ENCODE measurements at places on chromosomes 2 and 18.

DNA sequence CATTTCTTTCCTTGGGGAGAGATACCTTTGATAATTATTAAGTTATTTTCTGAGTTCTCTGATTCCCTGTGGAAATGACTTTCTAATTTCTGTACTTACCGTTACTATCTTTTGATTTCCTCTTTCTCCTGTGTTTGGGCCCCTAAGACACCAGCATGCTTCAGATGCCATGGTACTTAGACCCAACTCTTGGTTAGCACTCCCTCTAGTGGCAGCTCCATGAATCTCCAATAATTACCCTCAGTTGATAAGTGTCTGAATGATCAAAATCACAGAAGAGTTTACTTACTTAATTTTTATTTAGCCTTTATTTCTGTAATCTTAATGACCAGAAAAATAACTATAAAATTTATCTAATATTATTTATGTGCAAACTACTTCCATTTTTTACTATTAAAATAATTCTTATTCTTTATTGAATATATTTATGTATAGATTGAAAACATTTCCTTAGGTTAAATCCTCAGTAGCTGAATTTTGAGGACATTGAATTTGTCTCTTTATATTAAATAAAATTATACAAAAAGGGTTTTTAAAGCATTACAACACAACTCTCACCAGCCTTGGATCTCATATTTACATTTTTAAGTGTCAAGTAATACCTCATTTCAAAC, 300.4 kb downstream of the KCNS3 start:
- DNase-seq = peak; percentile 70

DNA sequence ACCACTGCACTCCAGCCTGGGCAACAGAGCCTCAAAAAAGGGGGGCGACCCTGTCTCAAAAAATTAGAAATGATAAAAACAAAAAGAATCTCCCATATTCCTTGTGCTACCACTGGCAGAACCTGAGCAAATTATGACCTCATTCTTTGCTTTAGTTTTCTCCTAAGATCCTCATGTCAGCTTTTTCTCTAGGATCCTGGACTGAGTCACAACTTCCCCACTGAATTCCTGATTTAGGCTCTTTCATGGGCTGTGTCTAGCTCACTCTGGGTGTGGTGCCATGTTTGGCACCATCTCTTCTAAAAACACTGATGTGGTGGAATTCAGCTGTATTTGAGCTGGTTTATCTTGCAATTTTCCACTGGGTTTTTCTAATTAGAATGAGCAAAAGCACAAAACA, 37.1 kb downstream of the EXOC6B start:
- no peak for DNase-seq

DNA sequence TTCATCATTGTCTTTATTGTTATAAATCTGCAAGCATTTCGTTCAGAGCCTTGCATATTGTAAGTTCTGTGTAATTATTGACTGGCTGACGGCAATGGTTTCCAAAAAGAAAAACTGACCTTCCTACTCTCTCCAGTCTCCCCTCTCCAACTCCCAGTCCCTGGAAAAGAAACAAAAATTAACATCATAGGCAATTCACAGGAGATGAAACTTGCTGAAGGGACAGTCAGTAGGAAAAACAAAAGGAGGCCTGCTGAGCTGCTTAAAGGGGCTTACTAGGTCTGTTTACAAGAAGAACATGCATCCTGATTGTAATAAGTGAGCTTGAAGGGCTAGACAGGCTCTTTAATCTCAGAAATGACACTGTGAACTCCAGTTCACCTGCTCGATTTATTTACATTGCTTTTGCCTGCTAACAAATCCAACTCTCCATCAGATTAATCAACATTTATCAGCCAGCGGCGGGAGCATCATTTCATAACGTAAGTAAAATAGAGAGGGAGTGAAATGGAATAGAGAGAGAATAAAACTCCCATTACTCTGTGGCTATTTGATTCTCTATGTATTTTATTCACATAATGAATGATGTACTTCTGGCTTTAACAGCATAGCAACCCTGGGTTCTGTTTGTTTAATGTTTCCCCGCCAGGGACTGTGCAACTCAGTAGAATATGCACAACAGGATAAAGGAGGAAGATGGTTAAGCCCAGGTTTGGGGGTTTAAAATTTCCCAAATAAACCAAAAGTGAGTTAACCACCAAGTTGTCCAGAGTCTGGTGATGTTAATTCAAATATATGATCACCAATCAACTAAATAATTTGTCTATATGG, 256.7 kb upstream of the SETBP1 start:
- peak; percentile 44 for DNase-seq

GRCh38 chr18:74334242-74334893, 18.7 kb downstream of the C18orf63 start:
- DNase-seq = no peak

DNA sequence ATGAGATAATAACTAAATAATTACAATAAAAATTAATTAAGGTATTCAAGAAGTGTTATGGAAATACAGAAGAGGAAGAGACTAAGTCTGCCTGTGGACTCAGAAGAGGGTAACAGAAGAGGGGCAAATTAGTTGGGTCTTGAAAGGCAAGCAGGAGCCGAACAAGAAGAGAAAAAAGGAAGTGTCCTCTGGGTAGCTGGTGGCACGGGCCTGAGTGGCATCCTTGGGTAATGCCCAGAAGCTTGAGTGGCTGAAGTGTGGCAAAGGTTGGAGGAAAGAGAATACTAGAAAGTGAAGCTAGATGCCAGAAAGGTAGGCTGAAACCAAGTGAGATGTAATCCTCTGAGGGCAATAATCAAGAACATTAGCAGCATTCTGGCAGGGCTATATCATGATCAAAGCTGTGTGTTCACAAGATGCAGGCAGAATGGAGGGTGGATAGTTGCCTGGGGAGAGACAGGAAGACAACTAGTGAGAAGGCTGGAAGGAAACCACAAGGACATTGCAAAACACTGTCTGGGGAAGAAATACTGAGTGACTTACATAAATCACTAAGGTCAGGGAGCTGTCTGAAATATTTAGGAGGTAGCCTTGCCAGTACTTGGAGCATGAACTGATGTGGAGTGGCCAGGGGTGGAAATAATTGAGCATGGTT, 16.2 kb downstream of the DOCK10 start:
- DNase-seq = no peak

DNA sequence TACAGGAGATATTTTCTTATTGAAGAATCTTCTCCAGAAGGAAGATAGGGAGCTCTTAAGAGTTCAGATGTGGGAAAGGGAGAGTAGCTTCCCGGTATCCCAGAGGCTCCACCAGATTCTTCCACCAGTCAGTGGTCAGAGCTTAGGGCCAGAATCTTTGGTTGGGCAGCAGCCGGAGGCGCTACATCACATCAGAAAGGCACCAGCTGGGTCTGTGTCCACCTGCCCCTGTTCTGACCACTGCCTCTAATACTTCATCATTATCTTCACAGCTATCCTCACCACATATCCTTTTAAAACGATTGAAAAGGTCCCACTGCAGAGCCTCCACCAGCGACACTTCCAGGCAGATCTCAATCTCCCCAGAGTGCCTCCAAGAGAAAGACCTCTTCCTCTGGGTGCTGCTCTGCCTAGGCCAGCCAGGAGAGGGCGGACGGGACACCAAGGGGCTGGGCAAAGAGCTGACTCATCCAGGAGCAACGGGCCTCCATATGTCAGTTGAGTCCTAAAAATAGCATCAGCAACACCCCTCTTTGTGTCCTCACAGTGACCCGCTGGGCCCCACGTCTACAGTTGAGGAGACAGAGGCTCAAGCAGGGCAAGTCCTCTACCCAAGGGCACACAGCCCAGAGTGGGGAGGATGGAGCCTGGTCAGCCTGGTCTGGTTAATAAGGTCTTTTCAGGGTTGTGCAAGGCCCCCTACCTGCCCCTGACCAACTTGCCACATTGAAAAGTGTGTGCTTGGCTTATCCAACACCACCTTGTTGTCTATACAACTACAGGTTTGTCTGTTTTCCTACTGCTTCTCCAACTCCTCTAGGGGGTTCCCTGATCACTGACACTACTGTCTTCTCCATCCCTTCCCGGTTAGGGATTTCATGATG, 81.2 kb downstream of the ADD2 start:
- DNase-seq = peak; percentile 80

GRCh38 chr2:12935222-12935621, 218.5 kb downstream of the TRIB2 start:
- DNase-seq = peak; percentile 4

- no peak for DNase-seq
These were observed 818.8 kb upstream of the GYPC start for GRCh38 chr2:125837128-125837527.

DNA sequence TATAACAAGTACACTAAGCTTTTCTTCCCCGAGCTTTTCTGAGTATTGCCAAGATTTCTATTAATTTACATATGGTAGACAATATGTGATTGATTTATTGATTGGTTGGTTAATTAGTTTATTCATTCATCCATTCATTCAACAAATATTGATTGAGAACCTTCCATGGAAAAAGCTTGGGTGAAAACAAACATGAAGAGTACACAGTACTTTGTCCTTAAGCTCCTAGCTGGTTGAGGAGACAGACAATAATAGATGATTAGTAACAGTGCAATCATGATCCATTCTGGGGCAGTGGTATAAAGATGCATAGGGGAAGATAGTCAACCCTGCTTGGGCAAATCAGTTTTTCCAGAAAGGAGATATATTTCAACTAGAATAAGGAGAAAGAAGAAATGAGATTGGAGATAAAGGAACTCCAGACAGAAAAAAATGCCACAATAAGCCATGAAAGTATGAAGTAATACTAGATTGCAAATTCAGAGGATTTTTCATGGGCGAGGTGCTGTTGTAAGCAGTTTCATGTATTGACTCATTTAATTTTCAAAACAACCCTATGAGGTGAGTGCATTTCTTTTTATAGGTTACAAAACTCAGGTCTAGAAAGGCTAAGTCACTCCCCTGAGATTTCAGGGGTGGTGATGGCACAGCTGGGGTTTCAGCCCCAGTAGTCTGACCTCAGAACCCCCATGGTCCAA, 129.5 kb downstream of the RND3 start:
- DNase-seq = no peak

DNA sequence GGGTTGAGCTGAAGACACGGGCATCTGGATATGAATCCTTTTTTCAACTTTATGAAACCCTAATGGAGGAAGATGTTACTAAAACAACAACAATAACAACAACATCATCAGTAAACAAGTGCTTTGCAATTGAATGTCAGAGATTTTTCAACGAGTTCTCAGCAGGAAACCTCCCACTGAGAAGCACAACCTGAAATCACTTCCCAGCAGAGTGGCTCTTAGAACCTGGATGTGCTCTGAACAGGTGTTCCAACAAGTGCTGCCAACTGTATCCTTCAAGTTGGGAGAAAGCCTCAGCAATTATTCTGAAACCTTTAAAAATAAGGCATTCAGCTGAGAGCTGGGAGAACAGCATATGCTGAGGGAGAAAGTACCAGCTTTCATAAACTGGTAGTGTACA, 1622.7 kb upstream of the CELF4 start:
- DNase-seq = peak; percentile 16

GRCh38 chr2:176096986-176097819, 2.4 kb upstream of the HOXD12 start:
- DNase-seq = peak; percentile 93

DNA sequence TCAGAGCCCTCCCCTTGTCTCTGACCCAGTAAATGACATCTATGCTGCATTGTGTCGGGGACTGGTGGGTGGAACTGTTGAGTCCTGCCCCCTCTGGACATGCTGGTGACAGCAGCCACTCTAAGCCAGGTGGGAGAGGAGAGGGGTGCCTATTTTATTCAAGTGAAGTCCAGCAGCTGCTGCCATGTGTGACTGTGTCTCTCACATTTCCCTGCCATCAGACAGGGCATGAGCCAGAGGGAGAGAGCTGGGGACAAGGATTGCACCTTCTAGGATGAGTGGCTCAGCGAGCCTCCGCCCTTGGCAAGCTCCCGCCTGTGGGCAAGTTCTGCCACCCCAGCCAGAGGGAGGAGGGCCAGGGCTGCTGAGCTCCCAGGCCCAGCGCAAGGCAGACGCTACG, 13.7 kb downstream of the NGEF start:
- DNase-seq = no peak

DNA sequence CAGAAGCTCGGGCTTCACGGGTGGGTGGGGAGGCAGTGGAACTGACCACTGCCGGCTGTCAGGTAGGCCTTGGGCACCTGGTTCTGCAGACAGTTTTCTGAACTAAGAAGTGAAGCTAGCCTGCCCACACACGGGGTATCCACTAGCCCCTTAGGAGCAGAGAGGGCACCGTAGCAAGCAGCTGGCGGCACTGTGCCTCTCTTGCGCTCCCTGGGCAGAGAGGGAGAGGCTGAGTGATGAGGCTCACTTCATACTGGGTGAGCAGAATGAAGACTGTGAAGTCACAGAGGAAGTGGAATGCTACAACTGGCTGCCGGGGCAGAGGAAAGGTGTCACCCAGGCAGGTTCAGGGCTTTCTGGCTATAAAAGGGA, 753 bp downstream of the ITPRIPL1 start:
- DNase-seq = peak; percentile 49

DNA sequence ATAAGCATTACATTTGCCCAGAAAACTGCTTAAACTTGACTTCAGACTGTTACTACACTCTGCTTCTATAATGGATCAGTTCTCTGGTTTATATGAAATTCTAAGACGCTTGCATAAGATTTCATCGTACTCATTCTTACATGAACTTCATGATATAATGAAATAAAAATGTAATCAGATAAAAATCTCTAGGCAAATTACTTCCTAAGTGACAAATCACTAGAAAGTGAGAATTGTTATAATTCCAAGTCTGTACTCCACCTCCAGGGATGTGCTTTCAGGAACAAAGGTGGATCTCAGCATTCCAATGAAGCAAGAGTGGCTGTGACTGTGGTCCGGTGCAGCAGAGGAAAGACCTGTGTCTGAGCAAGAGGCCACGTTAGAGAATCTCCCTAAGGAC, 226.2 kb downstream of the PIEZO2 start:
- no peak for DNase-seq

- no peak for DNase-seq
These were observed 69.5 kb upstream of the TGIF1 start for GRCh38 chr18:3380384-3380961.

GRCh38 chr18:49832221-49832647, 18.9 kb upstream of the ACAA2 start:
- no peak for DNase-seq

- DNase-seq = no peak
These were observed 50.7 kb downstream of the RNF152 start for GRCh38 chr18:61842146-61842545.

GRCh38 chr2:160087854-160088745, 25.7 kb upstream of the PLA2R1 start:
- peak; percentile 70 for DNase-seq

GRCh38 chr18:56775701-56776100, 124.5 kb downstream of the WDR7 start:
- DNase-seq = no peak

- DNase-seq = no peak
These were observed 29.3 kb downstream of the PELI1 start for GRCh38 chr2:64114912-64115277.

DNA sequence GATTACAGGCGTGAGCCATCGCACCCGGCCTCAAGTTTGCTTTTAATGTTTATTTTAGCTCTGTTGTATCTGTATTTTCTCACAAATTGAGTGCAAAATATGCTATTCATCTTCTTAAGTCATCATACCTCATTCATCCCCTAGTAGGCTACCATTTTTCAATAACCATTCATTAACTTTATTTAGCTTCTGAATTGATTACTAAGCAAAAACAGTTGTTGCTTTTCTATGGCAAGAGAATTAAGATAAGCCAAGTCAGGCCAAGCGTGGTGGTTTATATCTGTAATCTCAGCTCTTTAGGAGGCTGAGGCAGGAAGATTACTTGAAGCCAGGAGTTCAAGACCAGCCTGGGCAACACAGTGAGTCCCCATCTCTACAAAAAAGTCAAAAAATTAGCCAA, 63.3 kb upstream of the CERS6 start:
- DNase-seq = no peak

GRCh38 chr2:146952696-146953095, 892.1 kb upstream of the ACVR2A start:
- DNase-seq = no peak

GRCh38 chr2:120341977-120342376, 4.0 kb upstream of the INHBB start:
- no peak for DNase-seq
